Stimulated activated CD8-positive, alpha-beta memory T cell treated with anti-CD3 and anti-CD28 coated beads, Interleukin-7, amount 100 ng/mL, for 1 hour (primary cell): ENCODE measurements at places on chromosomes 4 and X.
A peak's percentile ranks its signal among the peaks of the same experiment; 100 is the strongest.

GRCh38 chrX:10233173-10233572 is 76.4 kb downstream of the CLCN4 start:
- DNase-seq, result no peak

DNA sequence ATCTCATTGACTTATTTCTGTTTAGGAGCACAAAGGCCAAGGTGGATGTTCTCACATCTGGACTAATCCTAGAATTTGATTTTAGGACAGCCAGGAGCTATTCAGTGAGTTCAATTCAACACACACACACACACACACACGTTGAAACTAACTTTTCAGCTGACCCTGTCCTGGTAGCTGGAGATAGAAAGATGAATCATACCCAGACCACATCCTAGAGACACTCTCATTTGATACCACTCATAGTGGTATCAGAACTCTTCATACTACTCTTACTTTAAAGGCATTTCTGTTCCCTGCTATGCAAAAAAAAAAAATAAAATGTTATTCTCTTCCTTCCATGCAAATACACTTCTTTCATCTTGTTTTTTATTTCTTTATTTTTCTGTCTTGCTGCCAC is 36.7 kb downstream of the KLF8 start:
- DNase-seq, result no peak

- DNase-seq, result no peak
These were observed 241.3 kb downstream of the CFAP299 start for GRCh38 chr4:80576796-80577195.

- no peak for DNase-seq
These were observed 31.2 kb downstream of the N4BP2 start for GRCh38 chr4:40087799-40088366.

DNA sequence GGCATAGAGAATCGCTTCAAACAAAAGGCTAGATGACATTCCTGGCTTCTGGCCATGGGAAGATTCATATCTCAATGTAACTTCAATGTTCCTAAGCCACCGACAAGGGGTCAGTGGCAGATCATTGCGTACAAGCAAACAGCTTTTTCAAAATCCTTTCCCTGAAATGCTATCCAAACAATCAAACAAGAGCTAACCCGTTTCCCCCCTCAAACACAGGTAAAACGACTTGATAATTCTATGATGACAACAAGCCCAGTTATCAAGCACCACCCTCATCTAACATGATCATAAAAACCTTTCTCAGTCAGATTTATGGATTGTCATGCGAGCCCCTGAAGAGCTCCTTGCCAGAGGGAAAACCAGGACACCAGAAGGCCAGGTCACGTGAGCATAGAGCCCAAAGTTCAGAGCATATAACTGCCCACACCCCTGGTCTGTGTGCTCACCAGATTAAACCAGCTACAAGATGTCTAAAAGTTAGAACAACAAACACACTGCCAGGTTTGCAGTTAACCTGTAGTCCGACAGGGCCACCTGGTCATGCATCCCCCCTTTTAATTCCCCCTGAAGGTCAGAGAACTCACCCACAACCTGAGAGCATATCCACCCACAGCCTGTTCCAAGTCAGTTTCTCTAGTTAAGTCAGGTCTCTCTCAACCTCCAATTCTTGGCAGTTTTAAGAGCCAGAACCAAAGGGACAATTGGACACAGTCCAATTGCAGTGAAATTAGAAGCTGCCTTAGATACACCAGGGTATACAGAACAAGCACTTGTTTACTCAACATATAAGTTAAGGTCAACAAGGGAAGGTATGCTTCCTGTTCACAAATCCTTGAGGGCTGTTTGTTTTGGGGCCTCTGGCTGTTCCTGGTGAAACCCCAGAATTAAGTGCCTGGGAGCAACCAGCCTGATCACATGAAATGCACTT is 248.1 kb upstream of the PPARGC1A start:
- DNase-seq, result no peak

GRCh38 chr4:61246034-61246433 is 45.9 kb downstream of the ADGRL3 start:
- no peak for DNase-seq

DNA sequence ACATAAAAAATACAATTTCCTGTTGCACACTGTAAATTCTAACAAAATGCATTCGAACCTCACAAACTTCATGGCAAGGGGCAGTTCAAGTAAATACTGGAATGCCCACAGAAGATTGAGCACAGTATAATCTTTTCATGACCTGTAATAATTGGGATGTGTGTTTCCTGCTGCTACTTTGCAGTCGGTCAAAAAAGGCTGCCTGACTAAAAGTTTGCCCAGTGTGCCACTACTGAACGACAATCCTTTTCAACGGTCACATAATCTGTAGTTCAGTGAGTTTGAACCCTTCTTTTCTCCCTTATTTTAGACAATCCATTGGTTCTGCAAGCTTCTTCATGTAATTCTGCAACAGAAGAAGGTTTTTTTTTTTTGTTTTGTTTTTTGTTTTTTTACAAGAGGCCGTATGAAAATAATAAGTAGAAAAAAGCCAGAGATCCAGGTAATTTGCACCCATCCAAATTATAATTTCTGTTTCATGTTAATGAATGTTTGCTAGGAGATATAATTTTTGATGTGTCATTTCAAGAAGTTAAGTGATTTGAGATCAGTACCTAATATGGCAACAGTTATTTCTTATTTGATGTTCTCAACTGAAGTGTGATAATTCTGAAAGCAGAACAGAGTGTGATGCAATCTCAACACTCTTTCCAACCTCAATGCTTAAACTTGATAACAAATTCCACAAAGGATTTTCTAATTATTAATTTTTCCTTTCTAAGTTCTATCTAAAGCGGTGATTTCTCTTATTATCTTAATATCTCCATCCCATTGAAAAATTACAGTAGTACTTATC is 237.6 kb downstream of the FSTL5 start:
- no peak for DNase-seq

GRCh38 chr4:94400191-94400590 is 51.6 kb upstream of the PDLIM5 start:
- DNase-seq, result no peak

- no peak for DNase-seq
These were observed 10.9 kb upstream of the WDFY3 start for GRCh38 chr4:84977396-84977795.

- DNase-seq, result no peak
These were observed 61.0 kb downstream of the STX18 start for GRCh38 chr4:4480685-4481398.

DNA sequence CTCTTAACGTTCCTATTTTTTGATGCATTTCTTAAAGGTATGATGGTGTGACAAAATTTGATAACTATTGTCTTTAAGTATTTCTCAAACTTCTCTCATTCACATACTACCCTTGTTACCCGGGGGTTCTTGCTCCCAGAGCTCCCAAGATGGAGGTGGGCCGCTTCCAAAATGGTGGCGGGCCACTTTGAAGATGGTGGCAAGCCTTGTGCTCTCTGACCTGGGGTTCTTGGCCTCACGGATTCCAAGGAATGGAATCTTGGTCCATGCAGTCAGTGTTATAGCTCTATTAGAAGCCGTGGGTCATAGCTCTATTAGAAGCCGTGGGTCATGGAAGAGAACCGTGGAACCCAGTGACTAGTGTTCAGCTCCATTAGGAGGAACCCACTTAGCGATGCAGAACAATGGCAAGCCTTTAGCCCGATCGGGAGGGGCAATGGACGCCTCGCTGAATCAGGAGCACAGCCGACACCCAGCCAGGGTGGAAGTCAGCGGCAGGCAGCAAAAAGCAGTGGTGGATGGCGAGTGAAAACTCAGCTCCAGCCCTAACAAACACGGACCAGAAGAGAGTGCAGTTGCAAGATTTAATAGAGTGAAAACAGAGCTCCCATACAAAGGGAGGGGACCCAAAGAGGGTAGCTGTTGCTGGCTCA is 403.4 kb downstream of the MAPK10 start:
- no peak for DNase-seq

DNA sequence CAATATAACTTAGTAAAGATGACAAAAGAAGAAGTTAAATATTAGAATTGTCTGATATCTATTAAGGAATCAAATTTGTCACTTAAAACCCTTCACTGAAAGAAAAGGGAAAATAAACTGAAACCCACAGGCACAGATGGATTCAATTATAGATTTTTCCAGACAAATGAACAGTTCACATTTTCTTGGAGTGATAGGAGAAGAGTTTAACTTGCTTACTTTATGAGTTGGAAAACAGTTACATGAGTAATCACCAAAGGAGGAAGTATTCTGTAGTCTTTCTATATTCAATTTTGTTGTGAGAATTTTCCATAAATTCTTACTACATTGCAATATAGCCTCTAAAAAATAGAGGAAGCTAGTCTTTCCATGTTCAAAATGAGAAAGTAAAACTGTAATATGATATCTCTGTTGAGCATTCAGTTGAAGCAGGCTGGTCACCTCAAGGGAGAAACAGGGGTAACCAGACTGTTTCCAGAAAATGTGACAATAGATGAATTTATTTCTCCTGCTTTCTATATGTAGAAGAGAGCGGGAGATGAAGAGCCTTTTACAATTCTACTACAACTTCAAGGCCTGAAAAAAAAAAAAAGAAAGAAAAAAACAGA is 330.3 kb upstream of the EPHA5 start:
- no peak for DNase-seq

GRCh38 chr4:131978120-131978519 is 1171.0 kb upstream of the PCDH10 start:
- DNase-seq, result no peak

GRCh38 chr4:105194328-105195231 is 47.9 kb downstream of the TET2 start:
- no peak for DNase-seq

DNA sequence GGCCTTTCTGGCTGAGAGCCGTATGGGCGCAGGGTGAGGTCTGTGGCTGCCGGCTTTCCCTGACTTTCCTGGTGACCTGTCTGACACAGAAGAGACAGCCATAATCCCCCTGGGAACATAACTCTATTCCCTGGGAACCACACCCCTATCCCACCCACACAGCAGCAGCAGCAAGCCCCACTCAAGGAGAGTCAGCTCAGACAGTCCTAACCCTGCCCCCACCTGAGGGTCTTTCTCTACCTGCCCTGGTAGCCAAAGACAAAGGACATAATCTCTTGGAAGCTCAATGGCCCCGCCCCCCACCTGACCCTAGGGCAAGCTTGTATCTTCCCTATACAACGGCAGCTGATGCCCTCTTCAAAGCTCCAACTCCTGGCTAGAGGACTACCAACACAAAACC is 74.6 kb downstream of the PABPC4L start:
- DNase-seq, result no peak

GRCh38 chr4:1945912-1946311 is 62.9 kb downstream of the NELFA start:
- DNase-seq, result no peak

DNA sequence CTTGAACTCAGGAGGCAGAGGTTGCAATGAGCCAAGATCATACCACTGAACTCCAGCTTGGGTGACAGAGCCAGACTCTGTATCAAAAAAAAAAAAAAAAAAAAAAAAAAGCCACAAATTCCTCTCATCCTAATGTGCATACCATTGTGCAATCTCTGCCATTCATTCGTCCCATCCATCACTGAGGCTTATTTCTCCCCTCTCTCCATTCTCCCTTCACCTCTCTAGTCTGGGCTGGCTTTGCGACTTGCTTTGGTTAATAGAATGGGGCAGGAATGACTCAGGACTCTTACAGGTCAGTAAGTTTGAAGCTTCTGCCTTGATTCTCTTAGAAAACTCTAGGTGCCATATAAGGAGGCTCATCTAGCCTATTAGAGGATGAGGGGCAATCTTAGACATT is 60.3 kb upstream of the DDX3X start:
- DNase-seq, result no peak

GRCh38 chr4:13432453-13432852 is 51.7 kb downstream of the RAB28 start:
- no peak for DNase-seq

- DNase-seq, result no peak
These were observed 94.1 kb downstream of the HMX1 start for GRCh38 chr4:8777320-8778196.

GRCh38 chrX:154890990-154891639 is 5.0 kb downstream of the F8A1 start:
- no peak for DNase-seq

DNA sequence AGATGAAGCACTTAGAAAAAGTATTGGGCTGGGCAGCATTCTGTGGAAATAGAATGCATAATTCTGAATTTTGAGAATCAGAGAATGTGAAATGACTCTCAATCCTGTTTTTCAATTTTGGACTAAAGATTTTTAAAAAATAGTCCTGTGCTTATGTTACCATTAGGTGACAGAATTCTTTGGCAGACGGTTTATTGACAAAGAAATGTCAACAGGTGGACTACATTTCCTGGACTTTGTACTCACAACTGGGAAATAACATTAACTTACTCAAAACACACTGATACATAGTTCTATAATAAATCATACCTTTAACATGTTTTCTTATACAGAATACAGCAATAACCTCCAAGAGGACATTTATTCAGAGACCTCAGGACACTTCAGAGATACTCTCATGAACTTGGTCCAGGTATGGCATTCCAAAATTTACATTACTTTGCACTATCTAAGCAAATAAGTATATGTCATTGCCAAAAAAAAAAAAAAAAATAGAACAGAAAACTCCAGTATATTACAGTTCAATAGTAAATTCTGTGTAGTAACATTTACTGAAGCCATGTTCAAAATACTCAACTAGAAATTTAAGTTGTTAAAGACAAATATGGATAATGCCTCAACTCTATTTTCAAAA is 72.7 kb downstream of the ANXA10 start:
- DNase-seq, result no peak

- no peak for DNase-seq
These were observed 54.9 kb upstream of the FRAS1 start for GRCh38 chr4:78002260-78002659.

DNA sequence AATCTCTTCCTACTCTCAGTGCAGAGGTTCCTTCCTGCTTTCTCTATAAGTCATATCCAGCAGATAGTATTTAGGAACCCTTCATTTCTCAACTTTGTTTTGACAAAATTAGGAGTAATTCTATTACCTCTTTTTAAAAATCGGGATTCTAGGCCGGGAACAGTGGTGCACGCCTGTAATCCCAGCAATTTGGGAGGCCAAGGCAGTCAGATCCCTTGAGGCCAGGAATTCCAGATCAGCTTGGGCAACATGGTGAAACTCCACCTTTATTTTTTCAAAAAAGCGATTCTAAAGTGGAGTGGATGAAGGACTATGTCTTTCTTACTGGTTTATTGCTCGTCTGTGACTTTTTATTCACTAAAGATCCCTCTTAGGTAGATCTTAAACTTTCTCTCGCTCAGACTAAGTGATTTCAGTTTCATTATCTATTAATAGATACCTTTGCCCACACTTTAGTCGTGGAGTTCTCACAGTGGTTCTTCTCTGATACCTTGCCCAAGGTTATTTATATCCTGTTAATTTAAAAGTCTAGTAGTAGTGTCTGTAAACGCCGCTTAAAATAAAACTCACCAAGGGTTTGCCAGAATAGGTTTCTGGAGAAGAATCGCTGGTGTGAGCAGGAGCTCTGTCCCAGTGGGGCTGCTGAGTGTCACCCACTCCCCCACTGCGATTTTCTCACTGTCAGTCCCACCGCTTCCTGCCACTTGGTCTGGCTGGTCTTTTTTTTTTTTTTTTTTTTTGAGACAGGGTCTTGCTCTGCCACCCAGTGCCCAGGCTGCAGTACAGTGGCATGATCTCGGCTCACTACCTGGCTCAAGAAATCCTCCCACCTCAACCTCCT is 27.0 kb upstream of the TMEM131L start:
- peak; percentile 12 for DNase-seq
